ENCODE measurements at places on chromosomes 12 and 14.

DNA sequence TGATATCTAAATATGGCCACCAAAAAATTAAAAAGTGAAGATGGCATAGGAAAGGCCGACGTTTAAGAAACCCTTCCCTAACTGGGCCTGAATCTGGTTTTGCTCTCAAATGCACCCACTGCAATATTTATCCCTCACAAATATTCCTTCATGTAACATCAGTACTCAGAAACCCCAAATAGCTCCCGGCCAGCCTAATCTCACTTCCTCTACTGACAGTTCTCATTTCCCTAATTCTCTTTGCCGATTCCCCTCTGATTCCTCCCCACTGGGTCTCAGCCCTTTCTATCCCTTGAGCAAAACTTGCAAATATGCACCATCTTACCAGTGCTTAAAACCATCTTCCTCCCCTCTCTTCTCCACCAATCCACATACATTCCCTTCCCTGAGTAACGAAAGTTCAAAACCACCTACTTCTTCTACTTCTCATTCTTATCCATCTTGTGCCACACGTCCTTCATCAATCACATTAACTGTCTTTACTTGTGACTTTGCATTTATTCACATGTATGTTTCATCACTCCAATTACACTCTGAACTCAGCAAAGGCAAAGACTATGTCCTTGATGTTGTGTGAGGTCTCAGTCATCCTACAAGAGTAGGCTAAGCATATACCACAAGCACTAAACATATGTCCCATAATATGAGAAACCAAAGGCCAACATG is 23.1 kb downstream of the KCNK10 start:
- no peak for DNase-seq

DNA sequence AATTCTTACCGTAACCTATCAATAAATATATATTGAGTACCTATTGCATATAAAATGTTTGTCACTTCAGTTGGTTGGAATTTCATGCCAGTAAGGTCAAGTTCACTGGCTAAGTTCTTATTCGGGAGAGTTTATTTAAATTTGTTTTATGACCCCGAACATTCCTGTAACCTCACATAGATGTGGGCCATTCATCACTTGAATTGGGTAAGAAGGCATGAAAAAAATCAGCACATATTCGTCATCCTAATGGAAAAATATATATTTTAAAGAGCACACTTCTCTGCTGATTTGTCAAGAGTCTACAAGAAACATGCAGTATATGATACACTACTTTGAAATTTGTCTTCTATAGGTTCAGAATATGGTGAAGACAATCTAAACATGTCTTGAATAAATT is 263.4 kb downstream of the CCDC91 start:
- DNase-seq, result no peak

GRCh38 chr12:102970780-102971179 is 13.3 kb downstream of the ASCL1 start:
- DNase-seq, result no peak

DNA sequence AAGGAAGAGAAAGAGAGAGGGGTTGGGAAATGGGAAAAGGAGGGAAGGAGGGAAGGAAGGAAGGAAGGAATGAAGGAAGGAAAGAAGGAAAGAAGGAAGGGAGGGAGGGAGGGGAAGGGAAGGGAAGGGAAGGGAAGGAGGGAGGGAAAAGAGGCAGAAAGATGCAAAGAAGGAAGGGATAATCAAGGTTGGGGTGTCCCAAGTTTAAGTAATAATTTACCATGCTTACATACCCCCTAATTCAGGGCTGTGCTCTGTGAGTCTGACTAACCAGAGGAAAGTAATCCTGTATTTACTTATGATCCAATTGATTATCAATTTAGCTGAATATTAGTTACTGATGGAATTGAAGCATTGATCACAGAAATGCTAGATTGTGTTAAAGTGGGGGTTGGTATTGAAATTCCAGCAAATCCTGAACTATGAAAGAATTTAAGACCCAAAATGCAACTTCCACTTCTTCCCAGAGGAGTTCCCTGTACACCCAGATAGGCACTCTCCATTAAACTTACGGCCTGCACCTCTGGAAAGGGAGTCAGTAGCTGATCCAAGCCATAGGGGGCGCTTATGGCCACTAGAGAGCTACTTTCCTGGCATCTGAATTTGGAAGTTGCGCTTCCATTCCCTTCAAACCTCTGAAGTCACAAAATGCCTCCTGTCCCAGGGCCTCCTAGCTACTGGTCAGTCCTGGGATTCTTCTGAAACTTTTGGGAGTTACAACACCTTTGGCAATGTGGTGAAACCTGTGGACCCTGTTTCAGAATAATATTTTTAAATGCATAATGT is 162.7 kb upstream of the PWP1 start:
- no peak for DNase-seq

DNA sequence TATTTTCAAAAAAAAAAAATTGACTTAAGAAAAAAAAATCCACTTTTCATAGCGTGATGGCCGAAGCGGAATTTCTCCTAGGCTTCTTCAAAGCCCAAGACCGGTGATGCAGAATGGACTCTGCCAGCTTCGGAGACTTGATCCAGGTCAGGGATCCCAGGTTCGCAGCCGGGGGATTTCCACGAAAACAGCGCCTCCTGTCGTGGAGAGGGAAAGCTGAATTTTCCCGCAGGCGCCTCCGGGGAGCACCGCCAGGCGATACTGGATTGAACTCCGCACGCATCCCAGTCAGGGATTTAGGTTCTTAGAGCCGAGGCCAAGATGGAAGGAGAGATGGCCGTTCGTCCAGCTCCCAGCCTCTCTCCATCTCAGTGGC is 2.1 kb downstream of the TTC6 start:
- no peak for DNase-seq

DNA sequence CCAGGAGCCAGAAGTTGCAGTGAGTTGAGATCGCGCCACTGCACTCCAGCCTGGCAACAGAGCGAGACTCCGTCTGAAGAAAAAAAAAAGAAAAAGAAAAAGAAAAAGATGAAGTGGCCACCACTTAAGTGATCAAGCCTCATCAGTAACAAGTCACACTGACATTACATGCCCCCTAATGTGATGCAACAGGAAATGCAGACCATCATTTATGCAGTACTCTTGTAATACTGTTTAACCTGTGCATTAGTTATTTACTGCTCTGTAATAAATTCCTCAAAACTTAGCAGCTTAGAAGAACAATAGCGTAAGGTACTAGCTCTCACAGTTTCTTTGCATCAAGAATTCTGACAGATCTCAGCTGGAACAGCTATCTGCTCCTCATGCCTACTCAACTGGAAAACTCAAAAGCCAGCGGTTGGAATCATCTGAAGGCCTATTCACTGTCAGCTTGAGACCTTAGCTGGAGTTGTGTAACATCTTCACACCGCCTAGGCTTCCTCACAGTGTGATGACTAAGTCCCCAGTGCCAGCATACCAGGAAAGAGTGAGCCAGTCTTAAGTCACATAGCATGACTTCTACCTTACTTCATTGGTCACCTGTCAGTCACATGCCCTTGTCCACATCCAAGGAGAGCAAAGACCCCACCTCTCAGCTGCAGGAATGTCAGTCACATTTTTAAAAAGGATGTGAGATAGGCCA is 31.5 kb downstream of the EPS8 start:
- no peak for DNase-seq

DNA sequence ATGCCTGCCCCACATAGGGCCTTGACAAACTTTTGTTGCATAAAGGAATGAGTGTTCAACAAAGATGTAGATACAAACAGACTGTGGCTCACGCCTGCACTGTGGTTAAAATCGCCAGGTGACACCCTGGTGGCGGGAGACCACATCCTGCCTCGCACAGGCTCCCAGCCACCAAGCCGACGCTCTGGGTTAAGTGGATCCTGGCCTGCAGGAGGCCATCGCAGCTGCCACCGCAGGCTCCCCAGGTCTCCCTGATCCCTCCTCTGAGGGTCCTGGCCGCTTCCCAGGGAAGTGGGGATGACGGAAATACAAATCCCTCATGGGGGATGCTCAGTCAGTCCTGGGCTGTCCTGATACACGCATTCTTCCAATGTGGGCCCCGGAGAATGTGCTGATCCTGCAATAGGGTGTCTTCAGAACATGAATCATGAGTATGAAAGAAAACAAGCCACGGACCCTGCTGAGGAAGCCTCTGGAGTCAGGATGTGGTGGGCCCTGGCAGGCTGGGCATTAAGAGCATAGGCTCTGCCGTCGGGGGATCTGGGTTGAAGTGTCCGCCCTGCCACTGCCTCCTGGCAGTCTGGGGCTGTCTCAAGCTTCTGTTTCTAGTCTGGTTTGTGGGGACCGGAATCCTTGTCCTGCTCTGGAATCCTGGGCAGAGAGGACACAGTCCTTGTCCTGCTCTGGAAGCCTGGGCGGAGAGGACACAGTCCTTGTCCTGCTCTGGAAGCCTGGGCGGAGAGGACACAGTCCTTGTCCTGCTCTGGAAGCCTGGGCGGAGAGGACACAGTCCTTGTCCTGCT is 53.5 kb upstream of the BEGAIN start:
- DNase-seq, result no peak

DNA sequence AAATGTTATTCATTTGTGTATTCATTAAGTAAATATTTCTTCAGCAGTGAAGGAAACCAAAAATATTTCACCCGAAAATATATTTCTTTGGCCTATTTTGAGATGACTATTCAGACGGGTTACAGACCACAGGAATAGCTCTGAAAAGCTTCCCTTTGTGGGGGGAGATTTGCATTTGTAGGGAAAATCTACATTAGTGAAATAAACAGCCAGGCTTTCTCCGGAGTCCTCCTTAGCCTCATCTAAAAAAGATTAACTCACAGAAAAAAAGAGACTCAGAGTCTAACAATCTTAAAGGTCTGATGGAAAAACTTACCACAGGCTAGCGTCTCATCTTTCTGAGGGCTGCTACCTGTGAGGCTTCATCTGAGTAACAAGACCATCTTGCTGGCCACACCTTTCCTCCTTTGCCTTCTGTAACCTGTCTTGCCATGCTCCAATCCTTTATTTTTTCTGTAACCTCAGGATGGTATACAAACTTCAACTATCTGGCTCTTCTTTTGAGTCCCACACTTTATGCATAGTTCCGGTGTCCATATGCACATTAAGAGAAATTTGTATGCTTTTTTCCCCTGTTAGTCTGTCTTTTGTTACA is 100.7 kb downstream of the CNTN1 start:
- DNase-seq, result no peak

DNA sequence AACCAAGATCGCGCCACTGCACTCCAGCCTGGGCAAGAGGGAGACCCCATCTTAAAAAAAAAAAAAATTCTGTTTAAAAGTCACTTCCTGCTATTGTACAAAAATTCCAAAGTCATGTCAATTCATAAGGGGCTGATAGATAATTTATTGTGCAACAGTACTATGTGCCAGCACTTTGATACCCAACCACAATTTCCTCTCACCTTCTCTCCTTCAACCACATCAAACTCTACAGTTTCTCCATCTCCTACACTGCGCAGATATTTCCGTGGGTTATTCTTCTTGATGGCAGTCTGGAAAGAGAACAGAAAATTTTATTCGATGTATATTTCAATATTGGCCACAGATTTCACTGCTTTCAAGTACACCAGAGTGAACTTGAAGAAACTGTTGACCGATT is 7.6 kb downstream of the YBX3 start:
- DNase-seq, result no peak

Data from cortex of kidney (tissue), 1 donor.